ENCODE measurements at places on chromosomes 4 and X. TPM values are rescaled to one million over a fixed set of nuclear protein-coding genes. Genes with fewer than 3 reads are reported as not detected.

The VSIG1 gene
- 0.02 TPM for total RNA-seq

The HMGB3 gene
- total RNA-seq: 108 TPM

The CC2D2A gene
- total RNA-seq: 16.3 TPM

GRCh38 chr4:26780539-26780938 is 80.1 kb upstream of the STIM2 start:
- DNase-seq: peak; percentile 27

DNA sequence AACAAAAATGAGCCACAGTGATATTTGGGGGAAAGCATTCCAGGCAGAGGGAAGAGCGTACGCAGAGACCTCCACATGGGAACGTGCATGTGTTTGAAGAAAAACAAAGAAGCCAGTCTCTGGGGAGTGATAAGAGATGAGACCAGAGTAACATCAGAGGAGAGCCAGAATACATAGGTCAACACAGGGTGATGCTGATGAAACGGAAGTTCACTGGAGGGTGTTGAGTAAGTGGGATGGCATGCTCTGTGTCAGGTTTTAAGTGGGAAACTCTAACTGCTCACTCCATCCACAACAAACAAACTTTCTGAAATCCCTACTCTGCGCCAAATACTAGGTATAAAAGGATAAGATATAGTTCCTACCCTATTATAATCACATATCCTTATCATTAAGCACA is 110.0 kb downstream of the ARHGAP6 start:
- no peak for DNase-seq

All from H4 (cell line).